ENCODE measurements at places on chromosomes 12 and 14.

GRCh38 chr12:103841690-103842584, 903 bp upstream of the NT5DC3 start:
- DNase-seq = peak; percentile 30

GRCh38 chr14:75877884-75878283, 103.9 kb downstream of the TGFB3 start:
- no peak for DNase-seq

DNA sequence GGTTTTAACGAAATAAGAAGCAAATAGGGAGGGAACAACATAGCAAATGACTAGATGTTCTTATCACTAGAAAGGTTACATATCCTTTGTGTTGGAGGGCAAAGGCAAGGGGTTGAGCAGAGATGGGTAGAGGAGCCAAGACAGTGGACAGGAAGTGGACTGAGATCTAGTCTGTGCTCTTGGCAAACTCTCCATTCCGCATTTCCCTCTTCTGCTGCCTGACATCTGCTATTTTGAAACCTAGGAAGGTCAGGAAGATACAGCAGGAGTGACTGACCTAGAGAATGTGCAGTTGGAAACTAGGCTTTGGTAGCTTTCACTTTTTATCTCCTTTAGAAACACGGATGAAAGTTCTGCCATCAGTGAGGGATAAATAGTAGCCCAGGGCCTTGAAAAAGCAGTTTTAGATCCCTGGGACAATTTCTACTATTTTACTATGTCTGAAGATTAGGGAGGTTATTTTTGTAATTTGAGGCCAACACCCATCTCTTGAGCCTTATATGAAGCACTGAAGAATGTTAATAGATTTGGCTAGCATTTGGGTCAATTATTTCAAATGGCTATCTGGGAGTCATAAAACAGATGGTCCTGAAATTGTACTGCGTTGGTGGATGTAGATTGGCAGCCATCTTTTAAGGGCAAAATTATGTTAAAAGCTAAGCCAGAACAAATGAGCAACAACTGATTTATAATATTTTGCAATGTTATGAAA, 410.3 kb downstream of the PCNX1 start:
- no peak for DNase-seq

GRCh38 chr14:103693515-103693914, 21.7 kb downstream of the XRCC3 start:
- no peak for DNase-seq

GRCh38 chr14:86510491-86510890, 980.5 kb downstream of the FLRT2 start:
- no peak for DNase-seq

DNA sequence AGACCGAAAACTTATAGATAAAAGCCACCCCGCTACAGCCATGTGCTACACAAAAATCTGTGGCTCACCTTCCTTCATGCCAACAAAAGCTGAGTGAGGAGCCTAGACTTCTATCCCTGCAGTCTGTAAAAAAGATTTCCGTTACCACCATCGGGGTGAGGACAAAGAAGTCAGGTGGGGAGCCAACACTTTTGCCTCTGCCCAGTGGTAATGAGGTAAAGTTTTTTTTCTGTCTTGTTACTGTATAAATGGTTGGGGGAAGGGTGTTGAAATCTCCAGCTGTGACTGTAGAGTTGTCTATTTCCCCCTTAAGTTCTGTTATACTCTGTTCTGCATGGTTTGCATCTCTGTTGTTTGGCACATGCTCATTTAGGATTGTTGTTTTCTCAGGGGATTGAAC, 707.8 kb downstream of the FLRT2 start:
- no peak for DNase-seq

GRCh38 chr14:52602131-52602530, 49.5 kb downstream of the GPR137C start:
- peak; percentile 31 for DNase-seq

GRCh38 chr14:96797582-96798349, 584 bp downstream of the VRK1 start:
- DNase-seq = peak; percentile 59

DNA sequence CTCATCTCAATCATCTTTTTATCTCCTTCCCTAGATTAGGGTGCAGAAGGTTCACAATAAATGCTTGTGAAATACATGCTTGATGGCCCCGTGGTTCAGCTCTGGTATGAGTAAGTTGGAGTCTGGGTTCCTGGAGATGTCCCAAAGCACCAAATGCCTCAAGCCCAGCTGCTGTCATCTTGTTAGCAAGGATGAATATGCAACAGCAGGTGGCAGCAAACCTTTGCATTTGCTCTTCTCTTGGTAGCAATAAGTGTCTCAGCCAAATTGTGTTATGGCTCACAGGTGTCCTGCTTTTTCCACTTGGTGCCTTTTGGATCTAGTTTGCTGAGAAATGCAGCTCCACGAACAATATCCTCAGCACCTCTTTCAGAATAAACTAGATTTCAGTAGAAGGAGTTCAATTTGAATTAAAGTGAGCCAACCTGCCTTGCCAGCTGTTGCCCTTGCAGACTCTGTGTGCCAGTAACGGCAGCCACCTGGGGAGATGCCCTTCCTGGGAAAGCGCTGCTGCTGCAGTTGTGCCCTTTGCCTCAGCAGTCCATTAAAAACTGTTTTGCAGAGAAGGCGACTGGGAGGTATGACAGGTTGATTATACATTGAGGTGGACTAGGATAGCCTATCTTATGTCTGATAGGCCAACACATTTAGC, 417.3 kb downstream of the SNAPC1 start:
- DNase-seq = peak; percentile 47

GRCh38 chr14:21748869-21749303, 75.3 kb upstream of the OR4E1 start:
- peak; percentile 54 for DNase-seq

DNA sequence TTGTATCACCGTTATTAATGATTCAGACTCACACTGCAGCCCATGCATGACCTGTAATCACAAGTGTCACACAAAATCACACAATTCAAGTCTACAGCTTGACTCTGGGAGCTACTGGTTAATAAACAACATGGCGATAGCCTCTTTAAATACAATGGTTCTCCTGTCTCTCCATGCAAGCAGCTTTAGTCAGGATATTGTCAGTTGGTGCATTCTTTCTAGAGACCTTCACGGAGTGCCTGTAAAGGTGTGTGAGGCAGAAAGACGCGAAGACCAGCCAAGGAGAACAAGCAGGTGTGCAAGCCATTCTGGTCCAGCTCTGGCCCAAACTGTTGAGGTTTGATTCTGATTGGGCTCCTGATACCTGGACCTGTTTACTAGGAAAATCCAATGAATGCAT, 40.0 kb upstream of the FOXN3 start:
- DNase-seq = no peak

GRCh38 chr14:39107591-39107996, 4.6 kb upstream of the SEC23A start:
- peak; percentile 40 for DNase-seq

GRCh38 chr14:61233436-61233956, 47.6 kb downstream of the TMEM30B start:
- DNase-seq = peak; percentile 35

GRCh38 chr12:30828686-30829085, 73.9 kb upstream of the CAPRIN2 start:
- no peak for DNase-seq

GRCh38 chr12:108296945-108297344, 42.2 kb downstream of the CMKLR1 start:
- no peak for DNase-seq

GRCh38 chr14:24710403-24711112, 76.6 kb upstream of the GZMB start:
- DNase-seq = peak; percentile 62

Data from KBM-7 (cell line).